ENCODE measurements at places on chromosomes 1 and 21. TPM values are rescaled to one million over a fixed set of nuclear protein-coding genes. Genes with fewer than 3 reads are reported as not detected.

DNA sequence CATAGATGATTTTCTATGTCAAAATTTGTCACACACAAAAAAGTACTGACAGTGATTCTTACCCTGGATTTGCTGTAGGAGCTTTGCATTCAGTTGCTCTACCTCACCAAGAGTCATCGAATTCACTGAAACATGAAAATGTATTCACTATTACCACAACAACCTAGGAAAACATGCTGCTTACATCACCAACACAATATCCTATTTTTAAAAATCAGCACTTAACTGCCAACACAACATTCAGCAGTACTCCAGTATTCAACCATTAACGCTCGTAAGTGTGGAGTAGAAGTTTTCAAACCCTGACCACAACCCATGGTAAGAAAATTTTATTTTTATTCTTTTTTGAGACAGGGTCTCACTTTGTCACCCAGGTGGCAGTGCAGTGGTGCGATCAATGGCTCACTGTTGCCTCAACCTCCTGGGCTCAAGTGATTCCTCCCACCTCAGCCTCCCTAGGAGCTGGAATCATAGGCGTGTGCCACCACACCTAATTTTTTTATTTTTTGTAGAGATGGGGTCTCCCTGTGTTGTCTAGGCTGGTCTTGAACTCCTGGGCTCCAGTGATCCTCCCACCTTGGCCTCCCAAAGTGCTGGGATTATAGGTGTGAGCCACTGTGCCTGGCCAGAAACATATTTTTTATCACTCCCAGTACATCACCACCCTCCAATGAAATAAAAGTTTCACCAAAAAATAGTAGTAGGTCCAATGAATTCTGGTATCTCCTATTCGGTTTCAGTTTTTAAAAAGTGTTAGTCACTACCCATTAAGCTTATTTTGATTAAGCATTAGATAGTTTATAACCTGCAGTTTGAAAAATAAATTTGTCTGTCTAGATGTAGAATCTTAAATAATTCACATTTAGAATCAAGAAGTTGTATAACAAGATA is 23.8 kb downstream of the C21orf91 start:
- no peak for DNase-seq

GRCh38 chr1:199123615-199124014 is 484.8 kb downstream of the PTPRC start:
- peak; percentile 2 for DNase-seq

DNA sequence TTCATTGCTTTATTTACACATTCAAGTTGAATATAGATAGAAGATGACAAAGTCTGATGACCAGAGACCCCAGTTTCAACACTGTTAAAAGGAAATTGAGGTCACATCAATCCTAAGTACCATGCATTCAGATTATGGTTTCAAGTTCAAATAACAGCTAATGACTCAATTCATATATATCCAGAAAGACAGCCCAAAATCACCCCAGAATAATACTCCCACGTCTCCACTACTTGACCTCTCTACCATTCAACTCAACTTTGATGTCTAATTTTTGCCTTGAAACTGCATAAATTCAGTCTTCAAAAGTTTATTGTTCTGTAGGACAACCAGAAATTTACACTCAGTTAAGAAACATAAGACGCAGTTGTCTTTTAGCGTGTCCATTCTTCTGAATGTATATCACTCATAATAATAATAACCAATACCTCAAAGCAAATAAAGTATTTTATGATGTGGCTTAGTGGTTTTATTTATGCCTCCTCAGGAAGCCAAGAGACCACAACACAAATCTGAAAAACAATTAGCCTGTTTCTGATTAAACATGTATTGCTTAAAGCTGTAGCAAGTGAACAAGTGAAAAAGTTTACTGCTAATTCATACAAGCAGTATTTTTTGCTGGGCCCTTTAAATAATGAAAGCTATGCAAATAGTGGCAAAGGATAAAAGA is 569.0 kb downstream of the LTN1 start:
- DNase-seq, result no peak

OSCP1 gene
- 2.5 TPM for total RNA-seq

DNA sequence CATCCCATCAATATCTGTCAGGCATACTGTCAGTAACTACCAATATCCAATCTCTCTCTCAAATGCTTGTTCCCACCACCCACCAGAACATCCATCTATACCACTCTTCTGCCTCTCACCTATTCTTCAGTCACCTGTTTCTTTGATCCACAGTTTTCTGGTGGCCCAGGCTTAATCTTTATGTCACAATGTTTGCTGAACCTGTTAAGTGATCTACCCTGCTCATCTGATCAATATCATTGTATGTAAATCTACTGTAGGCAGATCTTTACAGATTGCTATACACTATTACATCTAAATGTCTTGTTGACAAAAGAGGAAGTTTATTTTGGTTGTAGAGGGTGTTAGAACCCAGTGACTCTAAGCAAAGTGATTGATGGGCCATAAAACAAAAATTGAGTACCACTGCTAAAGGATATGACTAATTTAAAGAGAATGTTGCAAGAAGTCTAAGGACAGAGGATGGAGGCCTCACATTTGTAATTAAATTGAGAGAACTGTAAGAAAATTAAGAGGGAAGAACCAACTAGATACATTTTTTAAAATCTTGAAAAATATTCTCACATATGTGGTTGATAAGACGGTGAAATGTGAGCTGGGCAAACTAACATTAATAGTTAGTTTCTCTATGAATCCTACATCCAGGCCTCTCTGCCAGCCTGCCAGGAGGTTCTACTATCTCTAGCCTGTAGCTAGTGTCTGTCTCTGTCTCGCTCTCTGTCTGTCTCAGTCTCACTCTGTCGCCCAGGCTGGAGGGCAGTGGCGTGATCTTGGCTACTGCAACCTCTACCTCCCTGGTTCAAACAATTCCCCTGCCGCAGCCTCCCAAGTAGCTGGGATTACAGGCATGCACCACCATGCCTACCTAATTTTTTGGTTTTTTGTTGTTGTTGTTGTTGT is 34.1 kb downstream of the EGLN1 start:
- DNase-seq, result no peak

AK4 gene
- total RNA-seq, result 72.8 TPM

RPTN gene
- not detected for total RNA-seq

- DNase-seq, result no peak
Observed at GRCh38 chr1:112841825-112842224, 114.2 kb downstream of the SLC16A1 start.

FMN2 gene
- 30.4 TPM for total RNA-seq

G0S2 gene
- total RNA-seq, result 9.0 TPM

DNA sequence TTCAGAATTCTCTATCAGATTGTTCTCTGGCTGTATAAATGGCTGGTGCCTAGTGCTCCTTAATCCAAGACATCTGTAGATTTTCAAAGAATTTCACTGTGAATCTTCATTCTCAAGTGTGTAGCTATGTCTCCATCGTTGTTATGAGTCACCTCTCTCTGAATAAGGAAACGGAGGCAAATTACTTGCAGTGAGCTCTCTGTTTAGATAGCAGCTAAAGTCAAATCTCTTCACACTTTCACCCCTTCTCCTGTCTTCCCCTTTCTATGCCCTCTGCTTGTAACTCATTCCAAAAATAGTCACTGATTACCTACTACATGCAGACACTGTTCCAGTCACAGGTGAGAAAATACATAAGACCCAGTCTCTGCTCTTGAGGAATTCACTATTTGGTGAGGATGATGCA is 39.7 kb downstream of the CHML start:
- DNase-seq, result no peak

DNA sequence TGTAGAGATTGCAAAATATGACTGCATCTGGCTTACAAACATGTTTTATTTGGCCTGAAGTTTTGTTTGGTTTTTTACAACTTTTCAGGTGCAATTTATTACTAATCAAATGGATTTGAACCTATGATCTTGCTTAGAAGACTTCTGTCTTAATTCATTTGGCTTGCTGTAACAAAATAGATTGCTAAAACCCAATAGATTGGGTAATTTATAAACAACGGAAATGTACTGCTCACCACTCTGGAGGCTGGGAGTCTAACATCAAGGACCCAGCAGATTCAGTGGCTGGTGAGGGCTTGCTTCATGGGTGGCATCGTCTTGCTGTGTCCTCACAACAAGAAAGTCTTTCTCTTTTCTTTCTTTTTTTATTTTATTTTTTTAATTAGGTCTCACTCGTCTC is 72.9 kb downstream of the LBR start:
- no peak for DNase-seq

ANGPTL3 gene
- total RNA-seq, result not detected

SYT14 gene
- 0.41 TPM for total RNA-seq

GIPC2 gene
- total RNA-seq, result 12.8 TPM

GRCh38 chr1:182601416-182601786 is 2.8 kb downstream of the RGS16 start:
- peak; percentile 67 for DNase-seq
